ENCODE measurements at places on chromosomes 5 and 9. TPM values are rescaled to one million over a fixed set of nuclear protein-coding genes. Genes with fewer than 3 reads are reported as not detected.

PRELID2 gene
- 19.6 TPM for total RNA-seq

CDC37L1 gene
- 33.0 TPM for total RNA-seq

CDC25C gene
- not detected for total RNA-seq

C5orf15 gene
- 41.9 TPM for total RNA-seq

ALDH1A1 gene
- 6.2 TPM for total RNA-seq

FOXI1 gene
- total RNA-seq: not detected

C5orf52 gene
- total RNA-seq: not detected

UGT3A2 gene
- total RNA-seq: not detected

PCDHGB5 gene
- 2.6 TPM for total RNA-seq

CARD9 gene
- total RNA-seq: under 0.01 TPM

DIPK1B gene
- total RNA-seq: 0.43 TPM

PCDHGA4 gene
- not detected for total RNA-seq

RANBP17 gene
- 7.7 TPM for total RNA-seq

TSLP gene
- total RNA-seq: 0.85 TPM

ADRB2 gene
- 42.4 TPM for total RNA-seq

C5orf22 gene
- 19.0 TPM for total RNA-seq

RAB3C gene
- not detected for total RNA-seq

PTPRD gene
- 3.1 TPM for total RNA-seq

FOXD4 gene
- 0.24 TPM for total RNA-seq

SEMA4D gene
- total RNA-seq: 3.4 TPM

TXN gene
- 345 TPM for total RNA-seq

All from tracheal epithelial cell (primary cell).